ENCODE measurements at places on chromosomes 16 and 17.

GRCh38 chr17:21452377-21453143 is 76.4 kb downstream of the KCNJ12 start:
- no peak for DNase-seq

DNA sequence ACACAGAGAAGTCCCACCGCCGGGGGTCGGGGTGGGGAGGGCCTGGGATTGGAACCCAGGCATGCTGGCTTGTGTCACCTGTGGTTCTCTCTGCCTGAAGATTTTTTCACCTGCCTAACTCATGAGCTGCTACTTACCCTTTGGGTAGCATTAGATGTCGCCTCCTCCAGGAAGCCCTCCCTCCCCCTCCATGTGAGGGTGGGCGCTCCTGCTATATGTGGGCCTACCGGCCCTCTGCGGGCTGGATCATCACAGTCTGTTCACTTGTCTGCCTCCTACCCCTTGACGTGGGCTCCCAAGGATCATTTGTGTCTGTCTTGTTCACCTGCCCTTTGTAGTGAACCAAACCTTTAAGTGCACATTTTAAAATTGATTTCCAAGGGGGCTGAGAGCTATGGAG is 106.8 kb downstream of the SEC14L1 start:
- DNase-seq = no peak

DNA sequence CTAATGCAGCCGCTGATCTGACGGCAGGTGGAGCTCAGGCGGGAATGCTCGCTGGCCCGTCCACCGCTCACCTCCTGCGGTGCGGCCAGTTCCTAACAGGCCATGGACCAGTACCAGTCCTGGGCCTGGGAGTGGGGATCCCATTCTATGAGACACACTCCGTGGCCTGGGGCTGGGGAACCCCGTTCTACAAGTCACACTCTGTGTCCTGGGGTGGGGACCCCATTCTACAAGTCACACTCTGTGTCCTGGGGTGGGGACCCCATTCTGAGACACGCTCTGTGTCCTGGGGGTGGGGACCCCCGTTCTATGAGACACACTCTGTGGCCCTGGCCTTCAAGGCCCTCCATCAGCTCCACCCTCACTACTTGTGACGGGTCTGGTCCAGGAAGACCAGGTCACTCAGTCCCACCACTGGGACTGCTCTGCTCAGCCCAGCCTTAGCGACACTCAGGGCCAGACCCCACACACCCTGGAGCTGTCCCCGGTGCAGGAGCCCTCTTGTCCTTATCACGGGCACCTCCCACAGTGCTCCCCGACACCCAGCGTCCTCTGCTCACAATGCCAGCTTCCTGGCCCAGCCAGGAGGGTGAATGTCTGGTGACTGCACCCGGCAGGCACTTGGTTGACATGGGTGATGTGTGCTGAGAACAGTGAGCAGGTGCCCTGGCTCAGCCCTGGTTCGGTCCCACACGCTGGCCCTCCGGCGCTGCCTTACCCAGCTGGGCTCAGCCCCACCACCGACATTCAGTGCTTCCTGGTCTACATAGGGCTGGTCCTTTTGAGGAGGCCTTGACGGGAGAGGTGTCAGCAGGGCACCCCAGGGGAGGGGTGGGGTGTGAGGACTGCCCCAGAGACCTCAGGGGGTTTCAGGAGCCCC is 89.1 kb downstream of the TBC1D16 start:
- peak; percentile 45 for DNase-seq

- DNase-seq = no peak
Measured at GRCh38 chr17:2835780-2836179, 39.5 kb downstream of the RAP1GAP2 start.

Measured in SJSA1 (cell line).